ENCODE measurements at places on chromosomes 16 and 17.

GRCh38 chr16:50133214-50133613, 19.9 kb upstream of the TENT4B start:
- no peak for DNase-seq

- DNase-seq: no peak
These were observed 13.1 kb upstream of the ITGAL start for GRCh38 chr16:30459456-30459855.

DNA sequence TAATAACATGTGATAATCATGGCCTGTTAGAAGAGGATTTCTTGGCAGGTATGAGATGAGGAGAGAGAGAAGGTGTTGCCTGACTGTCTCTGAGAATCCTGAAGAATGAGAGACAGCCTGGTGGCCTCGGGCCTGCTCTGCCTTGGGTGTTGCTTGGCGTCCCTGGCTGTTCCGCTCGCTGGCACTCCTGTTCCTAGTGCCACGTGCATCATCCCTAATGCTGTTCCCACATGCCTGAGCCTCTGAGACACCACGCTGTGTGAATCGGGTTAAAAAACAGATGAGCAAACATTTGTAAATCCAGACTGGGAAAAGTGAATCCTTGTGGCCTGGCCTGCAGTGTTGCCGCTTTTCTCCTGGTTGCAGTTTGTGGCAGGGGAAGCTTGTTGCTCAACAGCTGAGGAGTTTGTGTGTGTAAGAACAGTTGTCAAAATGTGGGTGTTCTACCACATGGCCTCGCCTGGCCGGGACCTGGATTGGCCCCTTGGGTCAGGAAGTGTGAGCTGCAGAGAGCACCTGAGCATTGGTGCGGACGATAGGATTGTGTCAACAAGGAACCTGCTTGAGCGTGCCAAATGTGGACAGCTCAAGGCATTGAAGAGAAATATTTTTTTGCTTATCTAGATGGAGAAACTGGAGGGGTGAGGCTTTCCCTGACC, 22.0 kb downstream of the UBN1 start:
- no peak for DNase-seq

GRCh38 chr16:29806099-29806579, at the start of gene MAZ:
TSS of gene MAZ (plus strand) at chr16:29806529. CDS start at chr16:29806702, 173 bp downstream.
- no peak for DNase-seq

GRCh38 chr16:12256921-12257320, 280.4 kb downstream of the SNX29 start:
- DNase-seq: no peak

DNA sequence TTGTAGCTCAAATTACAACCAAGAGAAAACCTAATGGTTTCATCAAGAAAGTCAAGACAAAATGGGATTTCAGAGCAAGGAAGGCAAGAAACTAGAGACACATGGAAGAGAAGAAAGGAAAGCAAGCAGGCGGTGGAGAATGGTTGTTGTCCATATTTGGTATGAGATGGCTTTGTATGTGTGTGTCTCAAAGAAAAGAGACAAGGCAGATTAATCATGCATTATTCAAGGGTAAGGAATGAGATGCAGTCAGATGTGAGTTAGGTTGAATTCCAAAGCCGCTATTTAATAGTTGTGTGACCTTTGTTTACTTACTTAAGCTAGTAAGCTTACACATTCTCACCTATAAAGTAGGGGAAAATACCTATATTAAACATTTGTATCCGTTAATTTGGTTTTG, 1029.6 kb downstream of the CDH11 start:
- DNase-seq: no peak

GRCh38 chr16:2025251-2025650, 1.5 kb upstream of the NHERF2 start:
- no peak for DNase-seq

DNA sequence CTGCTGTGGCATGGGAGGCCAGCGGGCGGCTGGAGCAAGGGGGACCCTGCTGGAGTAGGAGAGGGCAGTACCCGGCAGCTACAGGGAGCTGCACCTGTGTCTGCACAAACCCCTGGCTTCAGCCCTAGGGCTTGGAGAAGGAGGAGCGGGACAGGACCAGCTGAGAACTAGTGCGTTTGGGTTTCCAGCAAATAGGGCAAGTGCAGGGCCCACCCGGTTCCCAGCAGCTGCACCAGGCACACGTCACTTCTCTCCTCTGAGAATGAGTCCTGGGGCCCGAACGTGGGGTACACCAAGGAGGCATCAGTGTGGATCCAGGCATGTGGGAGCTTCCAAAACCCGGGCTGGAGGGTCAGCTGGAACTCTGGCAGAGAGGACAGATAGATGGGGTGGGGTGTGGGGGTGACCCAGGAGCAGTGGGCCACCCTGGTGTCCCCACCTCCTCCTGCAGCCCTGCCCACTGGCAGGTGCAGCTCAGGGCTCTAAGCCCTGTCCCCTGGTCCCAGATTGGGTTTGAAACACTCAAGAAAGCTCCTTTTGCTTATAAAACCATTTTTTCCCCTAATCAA, 5.6 kb downstream of the C16orf89 start:
- DNase-seq: no peak

- DNase-seq: no peak
These were observed 3.9 kb downstream of the ANKRD13B start for GRCh38 chr17:29596811-29597210.

GRCh38 chr17:60358606-60359225, 33.2 kb downstream of the USP32 start:
- DNase-seq: no peak

GRCh38 chr16:55255733-55256282, 68.2 kb upstream of the IRX6 start:
- DNase-seq: no peak

DNA sequence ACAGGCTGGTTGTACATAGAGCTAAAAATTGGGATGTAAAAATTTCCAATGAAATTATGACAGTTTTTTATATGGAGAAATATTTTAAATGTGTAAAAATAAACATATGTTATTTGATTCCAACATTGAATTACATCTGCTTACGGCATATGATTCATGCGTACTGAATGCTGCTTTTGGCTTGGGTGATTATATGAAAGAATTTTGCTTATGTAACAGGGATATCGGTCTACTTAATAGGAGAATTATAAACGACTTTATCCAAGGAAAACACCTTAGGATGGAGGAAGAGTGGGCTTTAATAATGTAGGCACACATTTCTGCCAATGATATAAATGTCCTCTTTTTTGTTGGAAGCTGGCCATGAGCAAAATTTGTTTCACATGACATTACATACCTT, 197.3 kb upstream of the GOT2 start:
- DNase-seq: no peak

DNA sequence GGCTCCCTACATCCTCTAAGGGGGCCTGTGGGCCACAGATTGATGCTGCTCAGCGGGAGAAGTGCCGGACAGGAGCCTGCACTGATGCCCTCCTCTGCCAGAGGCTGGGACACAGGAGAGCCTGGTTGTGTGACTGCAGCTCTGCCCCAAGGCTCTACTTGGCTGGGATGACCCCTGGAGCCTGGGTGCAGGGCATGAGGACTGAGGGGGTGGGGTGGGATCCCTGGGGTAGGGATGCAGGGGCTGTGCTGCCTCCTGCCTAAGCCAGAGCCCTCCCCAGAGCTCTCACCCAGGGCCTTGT, 577 bp downstream of the EVPLL start:
- DNase-seq: no peak

DNA sequence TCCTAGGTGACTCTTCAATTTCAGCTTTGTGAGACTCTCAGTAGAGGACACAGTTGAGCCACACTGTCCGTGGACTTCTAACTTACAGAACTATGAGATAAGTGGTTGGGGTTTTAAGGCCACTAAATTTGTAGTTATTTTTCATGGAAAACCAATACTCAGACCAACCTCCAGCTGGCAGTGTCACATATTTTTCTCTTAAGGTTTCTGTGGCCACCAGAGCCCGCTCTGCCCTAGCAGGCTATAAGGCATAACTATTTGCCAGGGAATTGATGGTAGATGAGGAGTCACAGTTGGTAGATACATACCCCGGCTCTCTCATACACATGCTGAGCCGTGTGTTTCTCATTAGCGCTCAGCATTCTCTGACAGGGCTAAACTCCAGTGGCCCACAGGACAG, 336.8 kb upstream of the MON1B start:
- no peak for DNase-seq

DNA sequence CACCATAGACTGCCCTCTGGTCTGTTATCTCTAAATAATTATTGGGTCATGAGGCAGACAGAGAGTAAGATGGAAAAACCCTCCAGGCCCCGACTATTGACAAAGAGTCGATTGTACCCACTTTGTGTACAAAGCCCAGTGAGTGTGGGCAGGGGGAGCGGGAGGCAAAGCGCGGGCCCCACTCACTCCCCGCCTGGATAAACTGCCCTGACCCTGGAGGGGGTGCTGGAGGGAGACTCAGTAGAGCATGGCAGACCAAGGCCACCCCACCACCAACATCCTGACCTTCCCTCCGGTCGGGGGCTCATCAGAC, 11.2 kb upstream of the CPSF4L start:
- no peak for DNase-seq

- DNase-seq: peak; percentile 42
These were observed 1.3 kb downstream of the ARMC5 start for GRCh38 chr16:31460582-31461002.

DNA sequence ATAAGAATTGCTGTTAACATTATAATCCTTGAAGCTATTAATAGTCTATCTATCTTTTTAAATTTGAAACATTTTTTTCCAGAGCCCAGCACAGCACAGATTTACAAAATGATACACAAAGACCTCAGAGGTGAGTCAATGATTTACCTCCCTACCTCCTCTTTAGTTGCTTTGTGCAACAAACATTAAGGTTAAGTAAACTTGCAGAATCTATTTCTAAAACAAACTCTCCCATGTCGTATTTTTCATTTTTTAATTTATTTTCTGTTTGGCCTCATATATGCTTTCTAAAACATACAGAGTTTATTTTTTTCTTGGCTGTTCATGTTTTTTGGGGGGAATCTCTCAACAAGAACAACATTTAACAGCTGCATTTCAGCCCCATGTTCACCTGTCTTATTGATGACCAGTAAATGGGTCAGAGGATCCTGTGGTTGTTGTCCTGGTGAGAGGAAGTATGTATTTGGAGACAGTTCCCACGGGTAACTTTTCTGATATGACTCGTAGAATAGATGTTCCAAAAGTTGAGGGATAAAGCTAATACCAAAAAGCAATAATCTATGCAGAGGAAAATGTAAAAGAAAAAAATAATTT, 42.6 kb downstream of the ABCA9 start:
- DNase-seq: no peak

- no peak for DNase-seq
These were observed 37.4 kb upstream of the EMP2 start for GRCh38 chr16:10617662-10618420.

- DNase-seq: peak; percentile 72
These were observed 756 bp downstream of the KLHL11 start for GRCh38 chr17:41864498-41864835.

DNA sequence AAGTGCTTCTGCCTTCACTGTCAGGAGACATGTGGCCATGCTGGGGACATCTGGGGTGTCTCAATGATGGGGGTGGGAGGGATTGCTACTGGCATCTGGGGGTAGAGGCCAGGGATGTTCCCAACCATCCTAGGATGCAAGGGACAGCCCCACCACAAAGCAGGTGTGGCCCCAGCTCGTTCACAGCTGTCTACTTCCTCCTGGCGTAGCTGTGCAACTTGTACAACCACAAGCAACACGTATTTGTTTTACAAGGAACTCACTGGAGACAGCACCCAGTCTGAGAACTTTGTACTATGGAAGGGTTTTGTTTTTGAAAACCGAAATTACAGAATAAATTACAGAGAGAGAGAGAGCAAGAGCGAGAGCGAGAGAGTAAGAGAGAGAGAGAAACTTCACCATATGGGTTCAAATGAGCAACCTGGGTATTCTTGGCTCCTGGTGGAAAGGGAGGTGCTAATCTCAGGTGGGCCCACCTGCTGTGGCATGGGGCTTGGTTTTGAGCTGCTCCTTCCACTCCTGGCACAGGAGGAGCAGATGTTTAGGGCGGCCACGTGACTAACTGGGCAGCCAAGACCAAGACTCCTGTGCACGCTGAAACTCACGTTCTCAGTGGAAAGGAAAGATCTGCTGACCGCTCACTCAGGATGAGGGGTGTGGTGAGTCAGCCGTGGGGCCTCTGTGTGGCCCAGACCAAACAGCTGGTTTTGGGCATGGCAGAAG, 17.5 kb upstream of the TNFRSF13B start:
- peak; percentile 27 for DNase-seq
